Activated T-helper 1 cell treated with anti-CD3 and anti-CD28 coated beads, Interleukin-12 subunit alpha, Interleukin-12 subunit beta, Interleukin-2, Interleukin-4 antibody, amounts not matched to agents 30 ng/mL and 10 ng/mL and 1 ng/mL, durations not matched to agents 14 hours and 24 hours and 36 hours (primary cell): ENCODE measurements at places on chromosomes 13 and 19. TPM values are rescaled to one million over a fixed set of nuclear protein-coding genes. Genes with fewer than 3 reads are reported as not detected.

DNA sequence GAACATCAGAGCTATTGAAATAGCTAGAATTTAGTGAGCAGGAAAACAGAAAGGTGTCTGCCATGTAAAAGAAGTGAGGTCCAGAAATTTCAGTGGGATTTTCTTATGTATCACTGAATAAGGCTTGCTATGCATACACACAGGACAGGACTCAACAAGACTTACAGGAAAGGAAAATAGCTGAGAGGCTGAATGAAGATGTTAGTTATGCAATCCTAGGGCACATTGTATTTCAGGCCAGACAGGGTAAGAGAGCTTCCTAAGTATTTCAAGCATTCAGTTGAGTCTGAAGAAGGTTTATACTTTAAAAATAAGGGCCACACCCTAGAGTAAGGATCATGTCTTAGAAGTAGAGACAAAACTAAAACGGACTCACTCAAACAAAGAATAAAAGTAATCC is 419.9 kb upstream of the PRR20A start:
- DNase-seq: no peak

Gene OLFM2
- 0.78 and 1.6 TPM in 2 replicates for total RNA-seq

DNA sequence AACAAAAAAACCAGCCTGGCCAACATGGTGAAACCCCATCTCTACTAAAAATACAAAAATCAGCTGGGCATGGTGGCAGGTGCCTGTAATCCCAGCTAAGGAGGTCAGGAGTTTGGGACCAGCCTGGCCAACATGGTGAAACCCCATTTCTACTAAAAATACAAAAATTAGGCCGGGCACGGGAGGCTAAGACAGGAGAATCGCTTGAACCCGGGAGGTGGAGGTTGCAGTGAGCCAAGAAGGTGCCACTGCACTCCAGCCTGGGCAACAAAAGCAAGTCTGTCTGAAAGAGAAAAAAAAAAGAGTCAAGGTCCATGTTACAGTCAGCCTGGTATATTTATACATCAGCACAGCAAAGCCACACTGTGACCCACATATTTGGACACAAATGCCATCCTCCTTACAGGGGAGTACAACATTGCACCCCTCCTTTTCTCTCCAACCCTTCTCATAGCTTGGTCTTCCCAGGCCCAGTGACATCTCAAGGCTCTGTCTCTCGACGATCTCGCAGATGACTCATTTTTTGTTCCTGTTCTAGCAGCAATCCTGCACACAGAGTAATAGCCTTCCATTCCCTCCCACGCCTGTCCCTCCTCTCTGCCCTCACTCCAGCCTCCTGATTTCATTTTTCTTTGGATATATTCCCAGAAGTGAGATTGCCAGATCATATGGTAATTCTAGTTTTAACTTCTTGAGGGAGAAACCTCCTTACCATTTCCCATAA is 21.0 kb upstream of the DPP9 start:
- DNase-seq: no peak

Gene KIR2DL3
- total RNA-seq: not detected in 2 replicates

Gene IGSF23
- not detected in 2 replicates for total RNA-seq

Gene COL4A2
- 0.10 TPM in 1 of 2 replicates, not detected in the other for total RNA-seq

- no peak for DNase-seq
Observed at GRCh38 chr13:42804244-42804874, 23.0 kb downstream of the FAM216B start.
